ENCODE measurements at places on chromosomes 16 and 17.

DNA sequence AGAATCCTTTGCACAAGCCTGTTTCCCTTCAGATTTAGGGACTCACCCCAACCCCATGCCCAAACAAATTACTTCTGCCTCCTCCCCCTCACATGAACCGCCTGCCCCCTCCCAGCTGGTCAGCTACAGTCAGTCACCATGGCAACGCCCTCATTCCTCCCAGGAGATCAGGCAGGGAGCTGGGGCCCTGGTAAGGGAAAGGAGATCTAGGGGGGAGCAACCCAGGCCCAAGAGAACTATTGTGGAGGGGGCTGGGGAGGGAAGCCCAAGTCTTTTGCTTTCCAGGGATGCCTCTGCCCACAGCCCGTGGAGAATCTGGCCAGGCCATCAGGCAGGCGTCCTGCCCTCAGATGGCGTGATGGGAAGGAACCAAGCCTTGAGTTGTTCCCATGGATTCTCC is 2.8 kb downstream of the FAM171A2 start:
- DNase-seq = peak; percentile 47

DNA sequence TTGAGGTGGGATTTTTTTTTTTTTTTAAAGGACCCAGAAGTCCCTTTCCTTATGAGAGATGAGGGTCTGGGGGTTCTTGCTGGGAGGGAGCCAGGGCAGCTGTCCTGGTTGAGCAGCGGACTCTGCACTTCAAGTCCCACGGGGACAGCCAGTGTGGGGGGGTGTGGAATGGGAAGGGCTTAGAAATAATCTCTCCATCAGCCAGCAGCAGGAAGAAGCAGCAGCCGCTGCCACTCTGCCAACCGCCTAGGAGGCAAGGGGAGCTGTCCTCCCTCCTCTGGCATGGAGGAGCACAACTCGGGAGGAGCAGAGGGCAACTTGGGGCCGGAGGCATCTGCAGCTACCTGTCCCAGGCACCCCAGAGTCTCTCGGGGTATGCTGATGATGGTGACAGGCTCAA is at the start of gene KCNG4:
TSS of gene KCNG4 (minus strand) at position 104 of the 400 bp plus-strand sequence. CDS start 2,527 bp downstream, outside the sequence.
- DNase-seq = no peak

DNA sequence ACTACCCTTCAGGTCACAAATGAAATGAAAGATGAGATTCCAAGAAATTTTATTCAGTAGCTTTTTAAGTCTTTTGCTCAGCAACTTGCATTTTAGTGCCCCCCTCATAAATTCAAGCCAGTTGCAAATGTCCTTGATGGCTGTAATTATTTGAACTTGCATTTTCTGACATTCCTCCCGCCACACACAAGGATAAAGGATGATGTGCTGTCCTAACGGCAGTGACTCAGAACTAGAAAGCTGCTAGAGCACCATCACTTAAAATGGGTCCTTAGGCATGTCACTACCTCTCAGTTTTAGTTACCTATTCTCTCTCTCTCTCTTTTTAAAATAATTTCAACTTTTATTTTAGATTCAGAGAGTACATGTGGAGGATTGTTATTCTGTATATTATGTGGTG is 306.7 kb downstream of the CNTNAP4 start:
- DNase-seq = peak; percentile 14

DNA sequence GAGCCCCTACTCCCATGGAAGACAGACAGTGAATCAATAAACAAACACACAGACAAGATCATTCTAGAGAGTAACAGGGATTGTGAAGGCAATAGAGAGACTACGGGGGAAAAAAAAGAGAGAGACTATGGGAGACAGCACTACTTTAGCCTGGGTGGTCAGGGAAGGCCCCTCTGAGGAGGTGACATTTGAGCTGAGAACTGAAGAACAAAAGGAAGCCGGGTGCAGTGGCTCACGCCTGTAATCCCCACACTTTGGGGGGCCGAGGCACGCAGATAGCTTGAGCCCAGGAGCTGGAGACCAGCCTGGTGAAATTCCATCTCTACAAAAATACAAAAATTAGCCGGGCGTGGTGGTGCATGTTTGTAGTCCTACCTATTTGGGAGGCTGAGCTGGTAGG is 29.2 kb downstream of the SALL1 start:
- DNase-seq = no peak

DNA sequence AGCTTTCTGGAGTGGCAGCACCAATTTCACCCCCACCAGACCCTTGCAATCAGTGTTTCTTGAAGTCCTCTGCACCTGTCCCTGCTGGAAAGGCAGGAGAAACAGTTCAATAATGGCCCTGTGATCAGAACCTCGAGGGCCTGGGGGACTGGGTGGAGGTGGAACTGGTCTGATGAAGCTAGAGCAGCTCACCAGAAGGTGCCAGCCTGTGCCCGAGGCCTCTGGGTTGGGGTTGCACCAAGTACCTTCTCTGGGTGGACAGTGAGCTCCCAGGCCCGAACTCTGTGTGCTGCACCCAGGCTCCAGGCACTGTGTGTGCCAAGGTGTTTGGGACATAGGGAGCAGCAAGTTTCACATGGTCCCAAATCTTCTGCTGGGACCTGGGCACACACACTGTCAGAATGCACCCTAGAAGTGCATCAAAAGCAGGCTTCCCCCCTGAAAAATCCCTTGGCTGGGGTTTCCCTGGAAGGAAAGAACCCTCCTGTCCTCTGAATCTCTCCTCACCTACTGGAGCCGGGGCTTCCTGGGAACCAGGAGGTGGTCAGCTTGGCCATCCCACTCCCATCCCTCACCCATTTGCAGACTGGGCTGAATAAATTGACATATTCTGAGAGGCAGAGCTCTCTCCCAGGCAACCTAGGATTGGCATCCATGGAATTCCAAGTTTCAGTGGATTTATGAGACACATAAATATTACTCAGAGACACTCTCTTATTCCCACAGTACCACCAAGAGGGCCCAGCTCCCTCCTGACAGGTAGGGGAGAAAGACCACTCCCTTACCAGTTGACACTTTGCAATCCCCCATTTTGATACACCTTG is 17.4 kb downstream of the CD300LG start:
- DNase-seq = no peak

DNA sequence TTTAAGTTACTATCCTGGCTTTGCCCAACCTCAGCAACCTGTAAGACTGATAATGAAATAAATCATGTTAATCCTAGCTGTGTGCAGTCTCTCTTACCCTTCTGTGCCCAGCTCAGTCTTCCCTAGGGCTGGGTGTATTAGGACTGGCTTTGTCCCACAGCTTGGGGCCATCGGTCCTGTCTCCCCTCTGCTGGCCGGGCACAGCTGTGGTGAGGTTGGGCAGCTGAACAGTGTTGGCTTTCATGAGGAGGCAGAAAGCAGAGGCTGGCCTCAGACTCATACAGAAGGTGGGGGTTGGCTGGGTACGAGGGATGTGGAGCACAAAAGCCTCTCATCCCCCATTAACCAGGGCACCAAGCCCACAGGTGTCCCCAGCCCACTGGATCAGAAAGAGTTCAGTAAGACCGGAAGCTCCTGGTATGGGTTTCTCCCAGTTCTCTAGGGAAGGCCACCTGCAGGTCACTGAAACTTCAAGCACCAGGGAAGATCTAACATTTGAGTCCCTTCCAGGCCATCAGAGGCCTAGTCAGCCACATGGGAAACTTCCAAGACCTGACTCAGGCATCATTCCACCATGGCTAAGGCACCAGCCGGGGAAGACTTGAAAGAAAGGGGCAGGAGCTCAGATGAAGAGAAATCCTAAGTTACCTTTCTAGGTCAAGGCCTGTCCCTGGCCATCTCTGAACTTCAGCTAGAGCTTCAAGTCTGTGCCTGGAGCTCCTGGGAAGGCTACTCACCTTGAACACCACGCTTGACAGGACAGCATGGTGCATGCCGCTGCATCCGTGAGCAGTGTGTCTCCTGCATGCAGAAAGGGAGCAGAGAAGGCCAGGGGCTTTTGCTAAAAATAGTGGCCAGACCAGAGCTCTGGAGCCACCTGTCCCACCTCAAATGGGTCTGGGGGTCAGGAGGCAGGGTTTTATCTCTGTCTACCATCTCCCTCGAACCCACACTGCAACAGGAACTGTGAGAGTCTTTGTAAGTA is 8.8 kb downstream of the CNP start:
- no peak for DNase-seq

DNA sequence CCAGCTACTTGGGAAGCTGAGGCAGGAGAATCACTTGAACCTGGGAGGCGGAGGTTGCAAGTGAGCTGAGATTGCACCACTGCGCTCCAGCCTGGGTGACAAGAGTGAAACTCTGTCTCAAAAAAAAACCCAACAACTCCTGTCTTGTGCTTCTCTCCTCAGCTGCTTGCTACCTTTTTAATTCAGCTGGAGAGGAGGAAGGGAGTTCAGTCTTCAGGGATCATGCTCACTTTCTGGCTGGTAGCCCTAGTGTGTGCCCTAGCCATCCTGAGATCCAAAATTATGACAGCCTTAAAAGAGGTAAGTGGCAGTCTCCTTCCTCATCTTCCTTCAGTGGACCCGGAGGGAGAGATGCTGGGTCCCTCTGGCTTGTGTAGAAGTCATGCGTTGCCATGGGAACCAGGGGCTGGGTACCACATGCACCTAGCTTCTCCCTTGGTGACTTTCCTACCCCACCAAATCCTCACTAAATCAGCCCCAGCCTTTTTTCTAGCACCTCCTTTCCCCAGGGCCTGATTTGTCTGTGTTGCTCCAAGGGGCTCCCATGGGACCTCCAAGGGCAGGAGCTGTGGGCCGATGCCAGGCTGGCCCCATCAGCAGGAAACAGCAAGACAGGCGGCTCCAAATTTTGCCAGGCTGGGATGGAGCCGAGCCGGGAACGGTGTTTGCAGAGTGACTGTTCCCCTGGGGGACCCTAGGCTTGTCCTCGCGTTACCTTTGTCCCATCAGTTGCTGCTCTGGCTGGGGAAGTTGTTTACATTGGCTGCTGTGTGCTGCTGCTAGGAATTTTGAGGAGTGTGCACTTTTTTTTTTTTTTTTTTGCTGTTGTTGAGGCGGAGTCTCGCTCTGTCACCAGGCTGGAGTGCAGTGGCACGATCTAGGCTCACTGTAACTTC is 65.2 kb downstream of the ABCC1 start:
- peak; percentile 66 for DNase-seq

DNA sequence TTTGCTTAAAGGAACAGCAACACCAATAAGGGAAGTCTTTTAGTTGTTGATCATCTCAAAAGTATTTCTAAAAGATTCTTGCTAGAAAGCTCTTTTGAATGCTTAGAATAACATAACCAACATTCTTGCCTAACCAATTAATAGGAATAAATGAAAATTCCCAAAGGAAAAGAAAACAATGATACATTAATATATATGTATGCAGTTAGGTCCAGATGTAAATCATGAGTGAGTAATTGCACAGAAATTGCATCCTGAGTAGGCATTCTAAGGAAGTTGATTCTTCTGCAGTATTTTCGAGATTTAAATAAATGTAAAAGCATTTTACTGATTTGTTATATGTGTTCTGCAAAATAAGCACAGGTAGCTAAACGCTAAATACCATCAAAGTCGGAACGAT is 22.1 kb downstream of the COX10 start:
- DNase-seq = peak; percentile 80

GRCh38 chr17:77449908-77450741 is 309.4 kb downstream of the SEC14L1 start:
- DNase-seq = peak; percentile 75

DNA sequence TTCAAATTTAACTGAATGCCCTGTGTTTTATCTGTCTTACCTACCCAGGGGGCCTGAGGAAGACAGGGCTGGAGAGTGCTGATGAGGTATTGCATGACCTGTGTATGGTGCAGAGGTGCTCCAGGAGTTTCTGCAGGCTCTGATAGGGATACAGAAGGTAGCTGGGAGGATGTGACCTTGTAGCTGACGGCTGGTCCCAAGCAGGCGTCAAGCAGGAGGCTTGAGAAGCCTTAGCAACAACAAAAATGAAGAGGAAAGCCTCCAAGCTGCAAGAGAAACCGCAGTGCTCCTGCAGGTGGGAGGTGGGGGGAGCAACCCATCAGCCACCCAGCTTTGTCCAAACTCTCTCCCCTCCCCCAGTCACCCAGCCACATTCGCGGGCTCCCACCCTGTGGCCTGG is 40.4 kb downstream of the LAT start:
- DNase-seq = no peak

GRCh38 chr17:28097901-28098300 is 55.4 kb downstream of the NLK start:
- DNase-seq = no peak

DNA sequence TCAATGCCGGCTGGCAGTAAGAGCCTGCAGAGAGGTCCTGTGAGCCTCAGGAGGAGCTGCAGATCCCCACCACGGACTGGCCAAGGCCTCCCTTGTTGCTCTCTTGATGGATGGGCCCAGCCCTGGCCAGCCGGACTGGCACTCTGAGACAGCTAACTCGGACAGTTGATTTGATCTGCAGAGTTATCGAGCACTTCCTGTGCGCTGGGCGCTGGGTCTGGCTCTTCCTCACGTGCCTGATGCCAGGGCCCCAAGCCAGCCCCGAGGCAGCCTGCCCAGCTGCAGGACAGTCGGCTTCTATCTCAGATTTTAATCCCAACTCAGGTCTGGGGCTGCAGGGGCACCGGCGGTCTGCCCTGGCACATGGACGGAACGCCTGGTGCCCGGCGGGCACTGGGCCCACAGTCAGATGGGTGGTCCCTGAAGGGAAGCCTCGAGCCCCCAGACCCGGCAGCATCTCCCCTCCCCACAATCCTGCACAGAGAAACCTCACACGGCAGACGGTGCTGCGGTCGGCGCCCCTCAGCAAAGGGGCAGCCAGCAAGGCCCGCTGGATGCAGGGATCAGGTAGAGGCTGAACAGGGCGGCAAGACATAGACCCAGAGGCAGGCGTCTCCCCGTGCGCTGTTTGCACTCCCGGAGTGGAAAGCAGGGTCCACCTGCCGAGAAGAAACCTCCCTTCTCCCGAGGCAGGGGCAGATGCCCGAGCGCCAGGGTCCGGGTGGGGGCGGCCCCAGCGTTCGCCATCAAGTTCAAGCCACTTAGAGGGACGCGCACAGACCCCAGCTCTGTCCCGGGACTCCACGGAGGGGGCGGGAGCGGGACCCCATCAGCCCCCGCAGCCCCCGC is 34.0 kb downstream of the TIMM22 start:
- no peak for DNase-seq

DNA sequence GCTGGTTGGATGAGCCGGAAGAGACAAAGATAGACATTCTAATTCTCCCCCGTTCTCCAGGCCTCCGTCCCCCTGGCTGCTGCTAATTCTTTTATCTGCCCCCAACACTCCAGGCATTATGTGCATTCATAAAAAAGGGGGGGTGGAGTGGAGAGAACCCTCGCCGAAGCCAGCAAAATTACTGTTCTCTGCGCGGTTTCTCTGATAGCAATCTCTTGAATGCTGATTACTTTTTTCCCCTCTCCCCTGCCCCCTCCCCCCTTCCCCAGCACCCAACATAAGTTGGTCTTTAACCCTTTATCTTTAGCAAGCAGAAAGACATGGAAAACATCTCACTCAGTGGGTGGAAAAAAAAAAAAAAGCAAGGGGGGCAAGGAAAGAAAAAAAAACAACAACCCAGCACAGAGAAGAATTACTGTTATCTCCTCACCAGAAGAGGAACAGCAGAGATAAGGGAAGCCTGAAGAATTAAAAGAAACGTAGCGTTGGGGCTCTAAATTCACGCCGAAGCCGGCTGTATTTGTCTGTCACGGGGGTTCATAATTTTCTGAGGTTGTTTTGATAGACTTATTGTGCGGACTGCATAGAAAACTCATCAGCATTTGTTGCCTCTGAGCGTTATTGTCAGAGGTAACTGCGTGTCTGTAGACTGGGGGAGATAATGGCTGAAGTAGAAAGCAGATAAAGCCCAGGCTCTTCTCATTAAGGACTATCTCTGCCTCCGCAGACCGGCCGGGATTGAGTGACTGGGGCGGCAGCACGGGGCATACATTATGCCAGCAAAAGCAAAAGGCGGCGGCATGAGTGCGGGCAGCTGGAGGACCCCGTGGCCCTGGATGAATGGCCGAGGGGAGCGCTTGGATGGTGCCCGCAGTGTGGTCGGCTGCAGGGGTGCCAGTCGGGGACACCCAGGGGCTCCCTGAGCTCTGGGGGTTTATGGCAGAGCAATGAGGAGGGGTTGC is 126.9 kb downstream of the MRM1 start:
- DNase-seq = no peak

- DNase-seq = peak; percentile 51
These were observed 46.8 kb downstream of the CYB561 start for GRCh38 chr17:63399316-63399715.

Data from fibroblast of skin of right biceps (primary cell).